ENCODE measurements at places on chromosomes 4 and X.

GRCh38 chr4:158122501-158122900 lies 50.3 kb downstream of the GASK1B start:
- no peaks in the 10 kb centered on the region for H3K27me3 ChIP-seq
- H3K27ac ChIP-seq = no peak overlapping the region
- no peaks in the 10 kb centered on the region for H3K36me3 ChIP-seq
- no peak for DNase-seq
- no peak overlapping the region for H3K4me3 ChIP-seq
- no peaks in the 10 kb centered on the region for H3K4me1 ChIP-seq

DNA sequence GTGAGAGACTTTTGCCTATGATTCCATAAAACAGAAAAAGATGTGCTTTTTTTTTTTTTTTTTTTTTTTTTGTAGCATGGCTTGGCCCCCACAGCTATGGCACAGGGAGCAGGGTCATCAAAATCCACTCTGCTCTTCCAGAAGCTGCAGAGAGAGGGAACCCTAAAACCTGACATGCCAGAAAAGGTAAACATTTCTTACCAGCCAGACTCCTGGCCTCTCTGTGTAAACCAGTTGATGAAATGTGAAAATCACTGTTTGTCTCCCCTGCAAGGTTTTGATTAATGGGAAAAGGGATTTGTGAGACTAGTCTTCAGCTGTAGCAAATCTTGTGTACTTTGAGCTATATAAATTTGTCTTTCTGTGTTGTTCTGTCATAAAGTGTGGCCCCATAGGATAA lies 105.9 kb downstream of the ARSJ start:
- H3K4me3 ChIP-seq = no peak overlapping the region
- H3K27me3 ChIP-seq = no peaks in the 10 kb centered on the region
- peaks cover 4% of the 10 kb centered on the region for H3K36me3 ChIP-seq
- H3K27ac ChIP-seq = no peak overlapping the region
- peaks cover 5% of the 10 kb centered on the region for H3K4me1 ChIP-seq

- no peak overlapping the region for H3K4me3 ChIP-seq
- peak; percentile 16 for DNase-seq
- H3K27me3 ChIP-seq = peaks cover 22% of the 10 kb centered on the region
Observed at GRCh38 chr4:9765091-9765490, 16.3 kb upstream of the DRD5 start.

DNA sequence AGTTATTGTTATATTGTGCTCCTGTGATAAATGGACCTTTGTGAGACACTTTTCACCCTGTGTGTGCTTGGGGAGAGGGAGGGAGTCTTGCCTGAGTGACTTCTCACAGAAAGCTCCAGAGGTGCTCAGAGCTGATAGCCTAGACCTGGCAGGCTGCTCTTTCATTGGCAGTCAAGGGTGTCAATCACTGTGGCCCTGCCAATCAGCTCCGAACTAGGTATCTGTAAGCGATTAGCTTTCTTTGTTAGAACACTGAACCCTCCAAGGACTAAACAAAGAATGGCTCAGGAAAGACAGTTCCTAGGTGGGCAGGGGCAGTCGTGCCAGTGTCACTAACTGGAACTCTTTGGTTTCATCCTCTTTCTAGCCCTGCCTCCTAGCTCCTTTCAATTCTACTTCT lies 2.7 kb upstream of the NALF2 start:
- no peak for DNase-seq
- no peaks in the 10 kb centered on the region for H3K36me3 ChIP-seq
- no peaks in the 10 kb centered on the region for H3K4me1 ChIP-seq
- no peak overlapping the region for H3K4me3 ChIP-seq
- peaks cover 7% of the 10 kb centered on the region for H3K27me3 ChIP-seq
- H3K27ac ChIP-seq = no peak overlapping the region

DNA sequence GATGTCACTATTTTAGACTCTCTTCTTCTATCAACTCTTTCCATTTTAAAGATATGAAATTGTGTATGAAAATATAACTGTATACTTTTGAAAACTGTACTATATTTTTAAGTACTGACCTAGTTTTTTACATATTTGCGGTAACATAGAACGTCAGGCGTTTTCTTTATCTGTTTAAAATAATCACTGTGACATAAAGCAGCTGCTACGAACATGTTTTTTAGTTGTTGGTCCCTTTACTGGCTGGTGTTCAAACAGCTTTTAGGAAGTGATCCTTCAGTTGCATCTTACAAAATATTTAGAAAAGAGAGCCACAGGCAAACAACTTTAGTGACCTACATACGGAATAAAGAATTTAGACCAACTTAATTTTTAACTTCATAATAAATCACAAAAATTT lies 73.1 kb downstream of the METTL14 start:
- no peaks in the 10 kb centered on the region for H3K27me3 ChIP-seq
- peaks cover 9% of the 10 kb centered on the region for H3K4me1 ChIP-seq
- H3K27ac ChIP-seq = no peak overlapping the region
- H3K4me3 ChIP-seq = no peak overlapping the region
- DNase-seq = no peak
- peaks cover 41% of the 10 kb centered on the region for H3K36me3 ChIP-seq

- H3K4me3 ChIP-seq = no peak overlapping the region
- H3K4me1 ChIP-seq = peaks cover 45% of the 10 kb centered on the region
- no peaks in the 10 kb centered on the region for H3K27me3 ChIP-seq
Observed at GRCh38 chr4:82352825-82353366, 20.9 kb downstream of the HNRNPD start.

- no peaks in the 10 kb centered on the region for H3K27me3 ChIP-seq
- H3K4me3 ChIP-seq = no peak overlapping the region
- H3K4me1 ChIP-seq = no peaks in the 10 kb centered on the region
- no peaks in the 10 kb centered on the region for H3K36me3 ChIP-seq
- no peak overlapping the region for H3K27ac ChIP-seq
Observed at GRCh38 chr4:3418029-3418762, 23.6 kb upstream of the HGFAC start.

GRCh38 chr4:89072921-89073320 lies 15.9 kb upstream of the FAM13A start:
- DNase-seq = no peak
- H3K27ac ChIP-seq = no peak overlapping the region
- no peaks in the 10 kb centered on the region for H3K36me3 ChIP-seq
- H3K27me3 ChIP-seq = no peaks in the 10 kb centered on the region

- H3K27ac ChIP-seq = no peak within 1 kb of the TSS
- no peak for DNase-seq
- no peak within 1 kb of the TSS for H3K4me3 ChIP-seq
- no peaks in the 10 kb centered on the region for H3K27me3 ChIP-seq
Observed at GRCh38 chrX:85379174-85379907, at the start of gene POF1B. Gene POF1B (minus strand): TSS chrX:85379665. CDS start chrX:85379454, 211 bp downstream.

DNA sequence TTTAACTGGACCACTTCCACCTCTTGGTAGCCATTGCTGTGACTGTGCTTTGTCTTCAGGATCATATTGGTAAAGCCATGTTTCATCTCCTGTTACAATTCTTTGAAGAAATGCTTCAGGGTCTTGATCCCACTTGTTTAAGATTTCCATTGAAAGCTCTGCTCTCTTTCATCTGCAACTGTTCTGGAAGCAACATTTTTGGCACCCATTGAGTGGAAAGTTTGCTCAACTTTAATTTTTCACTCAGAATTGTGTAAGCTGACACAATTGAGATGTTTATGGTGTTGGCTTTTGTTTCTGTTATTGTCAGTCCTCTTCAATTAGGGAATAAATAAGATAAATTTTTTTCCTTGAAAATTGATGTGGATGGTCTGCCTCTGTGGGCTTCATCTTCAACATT lies 237.4 kb downstream of the MAPK10 start:
- H3K27me3 ChIP-seq = no peaks in the 10 kb centered on the region
- DNase-seq = no peak
- H3K36me3 ChIP-seq = no peaks in the 10 kb centered on the region

- H3K27me3 ChIP-seq = no peaks in the 10 kb centered on the region
- no peak for DNase-seq
- no peaks in the 10 kb centered on the region for H3K36me3 ChIP-seq
- no peaks in the 10 kb centered on the region for H3K4me1 ChIP-seq
- H3K4me3 ChIP-seq = no peak overlapping the region
Observed at GRCh38 chrX:3026074-3026815, 15.0 kb upstream of the ARSF start.

GRCh38 chr4:156974264-156974663 lies 2.7 kb upstream of the PDGFC start:
- no peaks in the 10 kb centered on the region for H3K36me3 ChIP-seq
- no peak for DNase-seq
- H3K4me1 ChIP-seq = peaks cover 7% of the 10 kb centered on the region
- H3K27ac ChIP-seq = no peak overlapping the region
- no peak overlapping the region for H3K4me3 ChIP-seq
- H3K27me3 ChIP-seq = peaks cover 36% of the 10 kb centered on the region

GRCh38 chr4:176844448-176844847 lies 51.7 kb upstream of the VEGFC start:
- H3K36me3 ChIP-seq = no peaks in the 10 kb centered on the region
- no peak for DNase-seq
- H3K27me3 ChIP-seq = no peaks in the 10 kb centered on the region

DNA sequence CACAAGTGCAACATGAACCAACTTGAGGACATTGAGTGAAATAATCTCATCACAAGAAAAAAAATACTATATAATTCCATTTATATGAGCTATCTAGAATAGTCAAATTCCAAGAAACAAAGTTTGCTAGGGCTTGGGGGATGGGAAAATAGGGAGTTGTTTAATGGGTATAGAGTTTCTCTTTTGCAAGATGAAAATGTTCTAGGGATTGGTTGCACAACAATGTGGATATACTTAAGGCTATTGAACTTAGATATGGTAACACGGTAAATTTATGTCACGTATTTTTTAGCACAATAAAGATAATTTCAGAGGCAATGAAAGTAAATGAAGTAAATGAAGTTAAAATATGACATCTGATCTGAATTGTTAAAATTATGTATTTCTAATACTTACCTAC lies 7.9 kb downstream of the MFSD8 start:
- no peak overlapping the region for H3K4me3 ChIP-seq
- no peak for DNase-seq

- peaks cover 23% of the 10 kb centered on the region for H3K27me3 ChIP-seq
- no peaks in the 10 kb centered on the region for H3K4me1 ChIP-seq
- H3K36me3 ChIP-seq = no peaks in the 10 kb centered on the region
- H3K4me3 ChIP-seq = no peak overlapping the region
- no peak overlapping the region for H3K27ac ChIP-seq
- DNase-seq = no peak
Observed at GRCh38 chr4:146023334-146023967, 84.8 kb upstream of the ZNF827 start.

- H3K36me3 ChIP-seq = peaks cover 35% of the 10 kb centered on the region
- no peak for DNase-seq
- H3K4me1 ChIP-seq = peaks cover 20% of the 10 kb centered on the region
- no peaks in the 10 kb centered on the region for H3K27me3 ChIP-seq
- H3K27ac ChIP-seq = no peak overlapping the region
- no peak overlapping the region for H3K4me3 ChIP-seq
Observed at GRCh38 chrX:41176263-41176662, 91.0 kb downstream of the USP9X start.

DNA sequence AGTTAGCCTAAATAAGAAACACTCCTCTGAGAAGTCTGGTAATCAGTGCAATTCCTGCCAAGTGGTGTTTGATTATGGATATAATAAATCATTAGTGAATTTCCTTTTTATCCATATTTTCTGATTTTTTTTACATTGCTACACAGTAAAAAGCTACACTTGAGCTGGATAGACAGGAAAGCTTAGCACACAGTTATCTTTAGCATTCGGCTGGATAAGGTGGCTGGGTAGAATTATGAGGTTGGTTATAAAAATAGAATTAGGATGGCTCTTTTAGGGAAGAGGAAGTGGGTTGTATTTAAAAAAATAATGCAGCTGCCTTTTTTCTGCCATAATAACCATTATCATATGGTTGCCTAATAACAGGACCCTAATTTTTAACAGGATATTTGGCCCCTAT lies 460.6 kb downstream of the NAF1 start:
- H3K27ac ChIP-seq = no peak overlapping the region
- no peak for DNase-seq
- H3K4me3 ChIP-seq = no peak overlapping the region
- H3K27me3 ChIP-seq = no peaks in the 10 kb centered on the region
- no peaks in the 10 kb centered on the region for H3K4me1 ChIP-seq

DNA sequence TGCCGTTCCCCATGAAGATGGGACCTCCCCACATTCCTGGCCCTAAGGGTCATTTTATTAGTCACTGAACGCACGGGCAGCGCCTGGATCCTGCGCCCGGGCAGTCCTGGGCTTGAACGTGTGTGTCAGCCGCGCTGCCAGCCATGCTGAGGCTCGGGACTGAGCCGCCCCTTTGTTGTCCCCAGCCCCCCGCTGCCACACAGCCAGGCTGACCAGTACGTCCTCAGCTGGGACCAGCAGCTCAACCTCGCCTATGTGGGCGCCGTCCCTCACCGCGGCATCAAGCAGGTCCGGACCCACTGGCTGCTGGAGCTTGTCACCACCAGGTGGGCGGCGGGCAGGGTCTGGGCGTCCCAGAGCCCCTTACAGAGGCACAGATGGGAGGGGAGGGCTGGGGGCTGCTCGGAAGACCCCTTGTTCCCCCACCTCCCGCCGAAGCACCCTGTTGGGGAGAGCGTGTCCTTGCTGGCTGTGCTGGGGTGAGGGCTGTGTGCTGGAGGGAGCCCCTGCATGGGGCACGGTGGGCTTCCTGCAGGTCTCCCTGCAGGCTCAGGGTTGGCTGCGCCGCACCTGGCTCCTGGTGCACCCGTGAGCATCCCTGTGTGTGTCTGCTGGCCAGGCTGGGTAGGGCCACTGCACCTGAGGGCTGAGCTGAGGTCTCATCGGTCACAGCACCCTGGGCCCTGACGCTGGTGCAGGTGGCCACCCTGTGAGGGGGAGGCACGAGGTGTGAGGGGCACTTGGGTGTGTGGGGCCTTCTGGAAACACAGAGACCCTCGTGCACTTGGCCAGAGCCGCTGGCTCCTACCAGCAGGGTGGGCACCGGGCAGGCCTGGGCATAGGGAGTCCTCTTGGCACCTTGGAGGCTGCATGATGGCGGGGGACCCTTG lies 1.0 kb downstream of the IDUA start:
- no peaks in the 10 kb centered on the region for H3K27me3 ChIP-seq
- no peaks in the 10 kb centered on the region for H3K36me3 ChIP-seq
- peak overlapping the region; percentile 78 for H3K4me3 ChIP-seq
- no peak for DNase-seq

DNA sequence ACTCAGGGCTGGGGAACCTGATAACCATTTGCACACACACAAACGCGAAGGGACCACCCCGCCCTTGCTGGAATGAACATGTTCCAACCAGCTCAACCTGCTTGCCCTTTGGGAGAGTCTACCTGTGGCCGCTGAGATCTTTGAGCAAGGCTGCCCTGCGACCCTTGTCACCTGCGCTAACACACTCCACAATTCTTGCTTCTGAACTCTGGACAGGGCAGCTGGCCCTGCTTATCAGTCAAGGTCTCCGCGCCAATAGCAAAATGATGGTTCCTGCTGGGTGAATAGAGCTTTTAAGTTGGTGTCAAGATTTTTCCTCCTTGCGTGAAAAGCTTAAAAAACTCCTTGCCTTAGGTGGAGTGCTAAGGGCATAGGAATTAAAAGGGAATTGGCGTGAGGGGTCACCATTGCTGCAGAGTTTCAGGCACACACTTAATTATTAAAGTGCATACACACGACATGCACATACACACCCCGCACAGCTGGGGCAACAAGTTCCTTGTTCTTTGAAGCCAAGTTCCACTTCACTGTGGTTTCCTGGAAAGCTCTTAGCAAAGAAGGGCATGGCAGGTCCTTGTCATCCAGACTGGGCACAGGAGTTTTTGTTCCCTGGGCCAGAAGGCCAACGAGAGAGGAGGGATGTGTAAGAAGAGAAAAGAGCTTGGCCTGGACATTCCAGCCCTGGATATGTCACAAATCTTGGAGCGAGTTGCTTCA lies 207.7 kb downstream of the STIM2 start:
- no peak overlapping the region for H3K4me3 ChIP-seq
- no peak overlapping the region for H3K27ac ChIP-seq
- no peaks in the 10 kb centered on the region for H3K4me1 ChIP-seq
- H3K36me3 ChIP-seq = no peaks in the 10 kb centered on the region
